ENCODE measurements at places on chromosomes 5 and 9.

DNA sequence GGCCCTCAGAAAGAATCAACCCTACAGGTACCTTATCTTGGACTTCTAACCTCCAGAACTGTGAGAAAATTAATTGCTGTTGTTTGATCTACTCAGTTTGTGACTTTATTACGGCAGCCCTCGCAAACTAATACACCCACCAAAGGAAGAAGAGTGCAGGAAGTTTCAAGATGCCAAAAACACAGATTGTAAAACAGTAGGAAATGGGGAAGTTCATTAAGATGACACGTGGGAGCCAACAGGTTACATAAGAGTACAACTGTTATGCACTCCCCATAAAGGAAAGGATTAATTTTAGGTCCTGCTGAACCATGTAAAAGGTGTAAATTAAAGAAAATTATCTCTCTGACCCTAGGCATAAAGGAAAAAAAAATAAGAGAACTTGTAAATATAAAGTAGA, 294.3 kb downstream of the EPB41L4A start:
- peak; percentile 51 for DNase-seq

DNA sequence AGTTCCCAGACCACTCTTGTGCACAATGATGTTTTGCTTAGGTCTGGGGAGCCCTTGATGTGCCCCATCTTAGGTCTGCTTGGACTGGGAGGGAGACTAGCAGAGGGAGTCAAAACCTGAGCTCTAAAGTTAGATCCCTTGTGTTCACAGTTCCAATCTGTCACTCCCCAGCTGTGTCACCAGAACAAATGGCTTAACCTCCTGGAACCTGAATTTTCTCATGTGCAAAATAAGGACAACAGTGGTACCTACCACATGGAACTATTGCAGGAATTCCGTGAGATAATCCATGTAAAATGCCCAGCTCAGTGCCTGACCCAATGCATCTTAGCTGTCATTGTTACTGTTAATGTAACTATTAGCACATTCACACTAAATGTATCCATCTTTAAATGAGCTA, 45.5 kb downstream of the GALNT10 start:
- DNase-seq, result no peak

DNA sequence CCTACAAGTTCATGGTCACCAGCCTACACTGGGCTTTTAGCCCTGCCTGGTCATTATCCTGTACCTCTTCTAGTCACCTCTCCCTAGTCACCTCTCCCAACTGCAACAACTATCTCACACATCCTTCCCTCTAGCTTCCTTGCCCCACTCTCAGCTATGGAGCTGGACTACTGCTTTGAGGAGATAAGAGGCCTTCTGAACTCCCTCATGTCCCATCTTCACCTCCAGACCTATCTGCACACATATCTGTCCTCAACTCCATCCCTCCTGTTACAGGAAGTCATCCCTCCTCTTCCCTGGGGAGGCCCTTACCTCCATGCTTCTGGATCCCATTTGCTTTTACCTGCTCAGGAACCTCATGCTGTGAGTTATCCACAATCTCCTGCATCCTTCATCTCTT, 5.7 kb downstream of the RPP25L start:
- DNase-seq, result no peak

- DNase-seq, result no peak
Measured at GRCh38 chr9:91693226-91693625, 256.8 kb downstream of the ROR2 start.

DNA sequence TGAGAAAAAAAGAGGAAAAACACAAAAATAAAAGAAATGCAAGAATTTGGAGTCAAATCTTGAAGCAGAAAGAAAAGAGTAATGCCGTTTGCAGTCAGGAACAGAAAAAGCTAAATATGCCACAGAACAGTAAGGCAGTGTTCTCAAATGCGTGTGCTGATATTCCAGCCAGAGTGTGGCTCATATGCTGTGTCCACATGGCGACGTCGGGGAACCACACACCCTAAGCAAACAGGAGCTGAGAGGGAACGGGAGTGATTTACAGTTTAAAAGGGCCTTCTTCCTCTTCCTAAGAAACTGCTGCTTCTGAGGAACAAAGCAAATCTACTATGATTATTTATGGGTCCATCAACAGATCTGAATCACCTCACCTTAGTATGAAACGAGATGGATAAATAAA, 42.7 kb downstream of the DDX31 start:
- no peak for DNase-seq

GRCh38 chr5:983238-983524, 25.4 kb upstream of the NKD2 start:
- DNase-seq, result no peak

- DNase-seq, result no peak
Measured at GRCh38 chr9:132970324-132971062, 8.0 kb upstream of the GFI1B start.

DNA sequence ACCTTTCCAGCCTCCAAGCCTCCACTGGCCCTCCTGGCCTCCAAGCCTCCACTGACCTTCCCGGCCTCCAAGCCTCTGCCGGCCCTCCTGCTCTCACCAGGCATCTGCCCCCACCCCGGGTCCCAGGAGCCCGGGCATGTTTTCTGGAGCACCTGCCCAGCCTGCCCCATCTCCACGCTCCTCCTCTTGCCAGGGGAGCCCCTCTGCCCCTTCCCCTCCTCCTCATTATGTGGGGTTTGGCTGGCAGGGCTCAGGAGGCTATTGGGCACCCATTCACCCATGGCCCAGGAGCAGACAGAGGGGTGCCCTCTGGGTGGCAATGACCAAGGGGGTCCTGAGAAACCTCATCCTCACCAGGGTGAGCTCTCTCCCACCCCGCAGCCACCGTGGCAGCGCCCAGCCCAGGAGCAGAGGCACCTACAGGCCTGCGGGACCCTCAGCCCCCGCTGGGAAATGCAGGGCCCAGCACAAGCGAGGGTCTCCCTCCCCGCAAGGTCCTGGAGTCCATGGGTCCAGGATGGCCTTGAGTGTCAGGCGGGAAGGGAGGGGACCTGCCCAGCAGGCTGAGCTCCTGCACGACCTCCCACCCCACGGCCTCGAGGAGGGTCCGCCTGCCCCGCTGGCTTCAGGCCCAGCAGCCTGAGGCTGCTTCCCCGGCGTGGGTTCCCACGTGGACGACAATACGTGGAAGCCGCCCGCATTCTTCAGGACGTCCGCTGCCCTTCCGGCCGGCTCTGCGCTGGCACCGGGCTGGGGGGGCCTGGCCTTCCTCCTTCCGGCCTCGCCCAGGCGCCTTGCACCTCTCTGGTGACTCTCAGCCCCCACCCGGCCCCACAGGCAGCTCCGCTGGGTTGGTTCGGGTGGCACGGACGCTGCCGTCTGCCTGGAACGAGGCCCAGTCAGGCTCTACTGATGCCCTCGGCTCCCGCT, 51.4 kb upstream of the NRARP start:
- DNase-seq, result no peak

- DNase-seq, result no peak
Measured at GRCh38 chr5:159469496-159470372, 139.4 kb upstream of the IL12B start.

GRCh38 chr9:71270554-71270953, 149.1 kb upstream of the TRPM3 start:
- no peak for DNase-seq

GRCh38 chr5:151497391-151498002, 50.1 kb downstream of the SLC36A1 start:
- no peak for DNase-seq

GRCh38 chr9:98128316-98128715, 9.3 kb upstream of the TRIM14 start:
- no peak for DNase-seq

Data from cerebellum (tissue), 4 donors.